ENCODE measurements at places on chromosomes 1 and 21.

DNA sequence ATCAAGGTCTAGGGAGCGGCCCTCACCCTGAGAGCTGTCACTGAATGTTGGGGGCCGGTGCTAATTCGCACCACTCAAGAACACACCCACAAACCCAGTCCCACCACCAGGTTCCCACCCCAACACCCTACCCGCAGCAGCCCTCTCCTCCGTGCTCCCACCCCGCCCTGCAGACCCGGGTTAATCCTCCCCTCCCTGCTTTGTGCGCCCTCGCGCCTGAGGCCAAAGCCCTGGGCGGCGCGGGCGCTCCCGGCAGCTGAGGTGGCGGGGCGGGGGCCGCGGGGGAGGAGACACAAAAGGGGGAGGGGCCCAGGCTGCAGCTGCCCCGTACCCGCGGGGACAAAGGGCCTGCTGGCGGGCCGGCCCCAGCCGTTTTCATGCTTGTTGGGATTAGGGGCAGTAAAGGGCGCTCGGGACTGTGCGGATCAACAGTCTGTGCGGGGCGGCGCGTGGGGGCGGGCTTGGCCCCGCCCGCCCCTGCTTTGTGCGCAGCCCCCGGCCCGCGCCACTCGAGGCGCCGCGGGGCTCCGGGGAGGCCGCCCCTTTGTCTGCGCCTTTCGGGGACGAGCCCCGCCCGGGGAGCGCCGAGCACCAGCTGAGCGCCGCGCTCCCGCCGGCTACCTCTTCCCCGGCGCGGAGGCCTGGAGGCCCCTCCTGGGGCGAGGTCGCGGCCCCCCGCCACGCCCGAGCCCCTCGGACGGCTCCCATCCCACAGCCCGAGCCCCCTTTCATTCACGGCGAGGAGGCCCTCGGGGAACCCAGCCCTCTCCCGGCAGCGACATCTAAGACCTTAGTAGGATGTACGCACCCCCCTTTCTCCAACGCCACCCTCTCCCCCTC is 10.9 kb downstream of the C1orf216 start:
- DNase-seq: no peak

DNA sequence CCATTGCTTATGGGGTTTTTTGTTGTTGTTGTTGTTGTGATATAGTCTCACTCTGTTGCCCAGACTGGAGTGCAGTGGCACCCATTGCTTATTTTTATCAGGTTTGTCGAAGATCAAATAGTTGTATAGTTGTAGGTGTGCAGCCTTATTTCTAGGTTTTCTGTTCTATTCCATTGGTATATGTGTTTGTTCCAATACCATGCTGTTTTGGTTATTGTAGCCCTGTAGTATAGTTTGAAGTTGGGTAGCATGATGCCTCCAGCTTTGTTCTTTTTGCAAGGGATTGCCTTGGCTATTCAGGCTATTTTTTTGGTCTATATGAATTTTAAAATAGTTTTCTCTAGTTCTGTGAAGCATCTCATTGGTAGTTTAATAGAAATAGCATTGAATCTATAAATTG is 11.6 kb downstream of the ZNF678 start:
- DNase-seq: no peak

DNA sequence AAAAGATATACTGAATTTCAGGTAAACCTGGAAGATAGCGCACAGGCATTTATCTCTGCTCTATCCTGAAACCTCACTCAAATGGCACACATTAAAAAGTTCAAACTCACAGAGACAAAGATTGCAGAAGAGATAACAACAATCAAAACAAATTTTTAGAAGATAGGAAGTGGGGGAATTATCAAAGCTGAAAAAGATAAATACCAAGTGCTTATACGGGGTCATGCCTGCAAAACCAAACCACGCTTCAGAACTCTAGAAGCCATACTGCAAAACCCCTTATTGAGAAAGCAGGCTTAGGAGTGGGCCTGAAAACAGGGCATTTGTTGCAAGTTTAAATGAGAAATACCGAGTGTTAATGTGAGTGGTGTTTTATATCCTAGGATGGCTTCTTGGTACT is 76.8 kb downstream of the BARHL2 start:
- DNase-seq: no peak

DNA sequence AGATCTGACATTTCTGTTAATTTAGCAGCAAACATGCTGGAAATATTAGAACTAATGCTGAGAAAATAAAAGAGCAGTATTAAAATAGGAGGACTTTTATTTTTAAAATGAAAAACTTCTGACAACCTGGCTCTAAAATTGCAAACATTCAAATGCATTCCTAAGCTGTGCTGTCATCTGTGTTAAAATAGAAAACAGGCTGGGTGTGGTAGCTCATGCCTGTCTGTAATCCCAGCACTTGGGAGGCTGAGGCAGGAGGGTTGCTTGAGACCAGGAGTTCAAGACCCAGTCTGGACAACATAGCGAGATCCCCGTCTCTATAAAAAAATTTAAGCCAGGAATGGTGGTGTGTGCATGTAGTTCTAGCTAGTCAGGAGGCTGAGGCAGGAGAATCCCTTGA is 44.6 kb downstream of the MIGA1 start:
- DNase-seq: no peak

DNA sequence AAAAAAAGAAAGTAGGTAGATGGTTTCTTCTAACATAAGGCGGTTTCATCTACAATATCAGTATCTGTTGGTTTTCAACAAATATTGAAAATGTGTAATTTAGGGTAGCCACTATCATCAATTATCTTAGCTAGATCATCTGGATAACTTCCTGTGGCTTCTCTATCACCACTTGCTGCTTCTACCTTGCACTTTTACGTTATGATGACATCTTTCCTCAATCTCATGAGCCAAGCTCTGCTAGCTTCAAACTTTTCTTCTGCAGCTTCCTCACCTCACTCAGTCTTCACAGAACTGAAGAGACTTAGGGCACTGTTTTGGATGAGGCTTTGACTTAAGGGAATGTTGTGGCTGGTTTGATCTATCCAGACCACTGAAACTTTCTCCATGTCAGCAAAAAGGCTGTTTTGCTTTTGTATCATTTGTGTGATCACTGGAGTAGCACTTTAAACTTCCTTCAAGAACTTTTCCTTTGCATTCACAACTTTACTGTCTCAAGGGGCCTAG is 144.9 kb upstream of the HP1BP3 start:
- no peak for DNase-seq

DNA sequence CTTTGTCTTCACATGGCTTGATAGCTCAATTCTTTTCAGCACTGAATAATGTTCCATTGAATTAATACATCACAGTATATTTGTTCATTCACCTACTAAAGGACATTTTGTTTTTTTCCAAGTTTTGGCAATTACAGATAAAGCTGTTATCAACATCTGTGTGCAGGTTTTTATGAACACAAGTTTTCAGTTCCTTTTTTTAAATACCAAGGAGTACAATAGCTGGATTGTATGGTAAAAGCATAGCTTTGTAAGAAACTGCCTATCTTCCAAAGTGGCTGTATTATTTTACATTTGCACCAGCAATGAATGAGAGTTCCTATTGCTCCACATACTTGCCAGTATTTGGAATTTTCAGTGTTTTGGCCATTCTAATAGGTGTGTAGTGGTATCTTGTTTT is 4.8 kb upstream of the MCOLN2 start:
- DNase-seq: no peak

DNA sequence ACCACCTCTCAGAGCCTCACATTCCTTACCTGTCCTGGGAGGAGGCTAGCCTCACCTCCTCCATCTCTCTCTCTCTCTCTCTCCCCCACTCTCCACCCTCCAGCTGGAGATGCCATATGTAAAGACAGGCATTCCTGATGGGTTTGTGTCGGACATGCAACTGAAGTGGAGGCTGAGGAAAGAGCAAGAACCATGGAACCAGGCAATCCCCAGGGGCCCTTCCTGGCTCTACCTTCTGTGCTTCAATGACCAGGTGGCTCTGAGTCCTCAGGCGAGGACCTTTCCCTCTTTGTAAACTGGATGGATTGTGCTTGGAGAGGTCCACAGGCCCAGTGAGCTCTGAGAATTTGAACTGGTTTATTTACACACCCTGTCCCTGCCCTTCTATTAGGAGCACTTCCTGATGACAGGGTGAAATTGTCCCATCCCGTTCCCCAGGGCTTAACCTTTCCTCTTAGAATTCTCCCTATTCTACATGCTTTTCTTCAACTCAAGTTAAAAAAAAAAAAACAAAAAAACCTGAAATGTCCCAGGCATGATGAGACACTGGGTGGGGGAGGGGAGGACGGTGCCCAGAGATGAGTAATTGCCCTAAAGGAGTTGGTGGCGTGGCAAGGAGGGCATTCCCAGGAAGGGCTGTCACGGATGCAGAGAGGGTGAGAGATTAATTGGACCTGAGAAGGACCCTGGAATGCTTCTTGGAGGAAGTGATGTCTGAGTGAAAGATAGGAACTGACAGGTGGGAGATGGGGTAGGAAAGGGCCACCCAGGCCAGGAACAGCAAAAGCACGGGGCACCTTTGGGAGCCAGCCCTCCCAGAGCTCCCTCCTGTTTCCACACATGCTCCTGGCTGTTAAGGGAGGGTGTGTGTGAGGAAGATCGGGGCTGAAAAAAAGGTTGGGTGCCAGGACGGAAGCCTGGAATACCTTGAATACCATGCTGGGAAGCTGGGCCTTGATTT is 50.2 kb upstream of the WASF2 start:
- DNase-seq: no peak

DNA sequence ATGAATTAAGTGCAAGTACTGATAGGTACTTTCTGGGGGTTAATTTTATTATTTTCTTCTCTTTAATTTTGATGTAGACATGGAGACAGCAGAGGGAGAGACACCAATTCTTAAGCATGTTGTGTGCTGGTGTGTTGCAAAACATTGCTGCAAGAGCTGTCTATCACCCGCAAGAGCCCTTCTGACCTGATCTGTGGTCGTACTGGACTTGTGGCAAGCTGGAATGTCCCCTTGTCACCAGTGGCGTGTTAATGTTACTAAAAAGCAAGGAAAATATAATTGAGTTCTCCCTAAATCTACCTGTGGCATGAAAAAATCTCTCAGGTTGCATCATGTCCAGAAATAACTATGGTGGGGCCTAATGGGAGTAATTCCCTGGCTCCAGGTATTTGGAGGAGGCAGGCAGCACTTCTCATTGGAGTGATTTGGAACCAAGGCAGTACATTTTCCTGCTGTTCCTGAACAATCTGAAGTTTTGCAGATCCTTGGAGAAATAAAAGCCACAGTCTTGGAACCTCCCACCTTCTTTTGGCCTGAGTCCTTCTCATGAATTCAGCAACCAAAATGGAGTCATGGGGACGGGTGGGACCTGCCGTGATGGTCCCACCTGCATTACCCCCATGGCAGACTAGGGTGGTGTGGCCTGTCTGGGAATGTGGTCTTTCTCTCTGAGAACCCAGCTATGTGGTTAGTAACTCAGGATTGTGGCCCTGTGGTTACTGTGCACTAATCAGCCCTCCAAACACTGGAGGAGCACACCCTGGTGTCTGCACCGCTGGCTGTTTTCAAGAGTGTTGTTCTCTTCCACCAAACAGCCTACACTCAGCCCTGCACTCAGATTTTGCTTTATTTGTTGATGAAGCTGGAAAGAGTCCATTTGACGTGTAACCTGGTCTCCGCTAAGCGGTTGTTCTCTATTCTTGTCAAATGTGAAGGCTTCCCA is 57.4 kb downstream of the GALNT2 start:
- no peak for DNase-seq

- no peak for DNase-seq
Measured at GRCh38 chr1:174974711-174975119, 25.0 kb upstream of the CACYBP start.

DNA sequence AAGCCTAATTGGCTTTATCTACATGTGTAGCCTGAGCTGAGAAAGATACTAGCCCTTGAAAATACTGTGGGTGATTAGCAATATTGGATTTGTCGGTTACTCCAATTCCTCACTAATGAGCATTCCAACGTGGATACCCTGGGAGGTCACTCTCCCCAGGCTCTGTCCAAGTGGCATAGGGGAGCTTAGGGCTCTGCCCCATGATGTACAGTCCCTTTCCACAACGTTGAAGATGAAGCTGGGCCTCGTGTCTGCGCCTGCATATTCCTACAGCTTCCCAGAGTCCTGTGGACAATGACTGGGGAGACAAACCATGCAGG is 2.6 kb downstream of the RCC1 start:
- no peak for DNase-seq

DNA sequence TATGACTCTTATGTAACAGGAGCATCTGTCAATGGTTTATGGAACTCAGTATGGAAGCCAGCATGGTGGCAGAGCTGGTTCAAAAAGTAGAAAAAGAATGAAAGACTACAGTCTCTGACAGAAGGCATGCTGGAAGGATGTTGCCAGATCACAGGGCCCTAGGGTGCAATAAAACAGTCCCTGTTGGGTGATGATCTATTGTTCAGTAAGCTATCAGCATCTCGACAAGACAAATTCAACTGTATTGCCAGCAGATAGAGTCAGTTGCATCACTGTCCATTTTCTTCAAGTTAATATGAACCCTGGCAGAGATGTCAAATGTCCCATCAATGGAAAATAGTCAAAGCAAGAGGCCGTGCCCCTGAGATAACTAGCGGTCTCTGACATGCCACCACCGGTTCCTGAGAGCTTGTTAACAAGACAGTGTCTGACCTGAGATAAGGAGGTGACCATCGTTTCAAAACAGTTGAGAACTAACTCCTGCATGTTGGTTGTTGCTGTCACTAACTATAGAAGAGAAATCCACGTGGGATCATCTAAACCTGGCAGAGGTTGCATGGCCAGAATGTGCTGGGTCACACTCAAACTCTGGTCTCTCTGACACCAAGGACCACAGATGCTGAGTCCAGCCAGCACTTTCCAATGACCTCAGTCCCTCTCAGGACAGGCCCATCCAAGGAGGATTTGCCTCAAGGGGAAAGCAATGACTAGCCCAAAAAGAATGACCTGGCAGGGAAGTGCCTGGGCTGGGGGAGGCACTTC is 125.9 kb downstream of the RIPK4 start:
- DNase-seq: no peak

GRCh38 chr1:184650177-184650866 is 104.3 kb downstream of the EDEM3 start:
- DNase-seq: no peak

DNA sequence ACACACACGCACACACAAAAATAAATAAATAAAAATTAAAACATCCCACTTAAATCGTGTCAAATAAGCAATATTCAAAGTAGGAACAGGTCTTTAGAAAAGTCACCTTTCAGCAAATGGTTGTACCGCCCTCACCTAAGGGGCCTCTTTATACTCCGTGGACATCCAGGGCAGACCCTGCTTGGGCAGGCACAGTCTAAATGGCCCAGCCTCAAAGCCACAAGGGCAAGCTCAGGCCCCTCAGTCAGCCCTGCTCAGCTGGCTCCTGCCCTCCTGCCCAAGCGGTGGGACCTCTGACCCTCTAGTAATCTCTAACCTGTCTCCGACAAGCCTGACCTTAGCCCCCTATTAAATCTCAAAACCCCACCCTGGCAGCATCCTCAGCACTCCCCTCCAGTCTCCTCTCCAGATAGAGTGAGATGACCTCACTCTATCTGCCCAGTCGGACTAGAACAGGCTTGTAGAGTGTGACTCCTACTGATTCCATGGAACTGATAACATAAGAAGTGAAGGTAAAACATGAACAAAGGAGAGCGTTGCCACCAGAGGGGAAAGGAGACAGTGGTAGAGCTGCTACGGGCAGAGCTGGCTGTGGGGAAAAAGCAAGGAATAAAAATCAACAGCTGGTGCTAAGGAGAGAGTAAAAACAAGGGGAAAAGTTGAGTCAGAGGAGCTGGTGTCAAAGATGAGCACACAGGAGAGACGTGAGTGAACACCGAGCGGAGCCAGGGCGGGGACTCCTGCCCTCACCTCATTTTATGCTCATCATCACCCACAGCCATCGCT is 36.0 kb downstream of the SIPA1L2 start:
- DNase-seq: no peak

GRCh38 chr1:163161841-163162240 is 40.9 kb downstream of the RGS5 start:
- DNase-seq: no peak
